Lower lobe of right lung (tissue), 2 donors: ENCODE measurements at places on chromosomes 2 and 18.

GRCh38 chr2:160783474-160783873 is 289.9 kb upstream of the RBMS1 start:
- DNase-seq, result no peak

- no peak for DNase-seq
These were observed 72.6 kb upstream of the PID1 start for GRCh38 chr2:229343661-229344060.

GRCh38 chr18:44119607-44120006 is 561.1 kb upstream of the SETBP1 start:
- no peak for DNase-seq

DNA sequence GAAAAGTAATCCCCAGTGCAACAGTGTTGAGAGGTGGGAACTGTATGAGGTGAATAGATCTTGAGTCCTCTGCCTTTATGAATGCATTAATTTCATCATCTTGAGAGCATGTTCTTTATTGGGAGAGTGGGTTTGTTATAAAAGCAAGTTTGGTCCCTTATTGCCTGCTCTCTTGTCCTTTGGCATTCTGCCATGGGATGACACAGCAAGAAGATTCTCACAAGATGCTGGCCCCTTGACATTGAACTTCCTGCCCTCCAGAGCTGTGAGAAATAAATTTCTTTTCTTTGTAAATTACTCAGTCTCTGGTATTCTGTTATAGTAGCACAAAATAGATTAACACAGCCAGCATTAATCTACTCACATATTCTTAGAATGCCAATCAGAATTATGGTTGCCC is 108.6 kb downstream of the EHBP1 start:
- no peak for DNase-seq

GRCh38 chr2:96933305-96934181 is 52.8 kb downstream of the FAM178B start:
- DNase-seq, result no peak

GRCh38 chr2:234702731-234703225 is 205.9 kb upstream of the ARL4C start:
- DNase-seq, result no peak

GRCh38 chr2:206084439-206084869 is 1.5 kb downstream of the INO80D start:
- DNase-seq, result peak; percentile 46

DNA sequence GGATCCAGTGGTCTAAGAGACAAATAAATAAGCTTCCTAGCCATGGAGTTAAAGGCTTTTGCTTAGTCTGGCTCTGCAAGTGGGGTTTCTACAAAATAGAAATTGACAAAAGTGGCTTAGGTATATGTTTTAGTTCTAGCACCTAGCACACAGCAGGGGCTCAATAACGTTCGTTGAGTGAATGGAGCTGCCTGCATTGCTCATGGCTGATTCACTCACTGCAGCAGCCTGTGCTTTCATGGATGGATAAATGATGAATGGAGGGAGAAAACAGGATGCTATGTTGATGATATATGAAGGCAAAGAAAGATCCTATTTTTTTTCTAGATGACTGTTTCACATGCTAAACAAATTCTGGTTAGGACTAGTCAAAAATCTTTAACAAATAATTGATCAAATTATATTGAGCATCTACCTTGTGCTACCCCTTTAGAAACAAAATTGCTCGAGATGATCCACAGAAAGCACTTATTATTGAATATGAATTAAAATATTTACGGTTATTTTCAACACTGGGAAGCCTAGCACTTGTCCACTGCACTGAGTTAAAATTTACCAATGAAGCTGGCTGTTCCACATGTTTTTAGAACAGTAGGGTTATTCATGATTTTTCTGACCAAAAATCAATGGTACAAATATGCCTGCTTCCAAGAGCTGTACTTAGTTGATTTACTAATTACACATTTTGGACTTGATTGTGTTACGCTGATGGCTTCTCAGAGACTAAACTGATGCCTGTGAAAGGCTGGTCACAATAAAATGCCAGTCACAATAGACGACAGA is 39.6 kb downstream of the HDHD2 start:
- DNase-seq, result no peak

GRCh38 chr2:234958311-234958710 is 6.5 kb downstream of the SH3BP4 start:
- DNase-seq, result peak; percentile 35

- DNase-seq, result no peak
These were observed 8.6 kb downstream of the AGFG1 start for GRCh38 chr2:227480528-227480927.
